ENCODE measurements at places on chromosomes 16 and 17.

GRCh38 chr17:10262451-10262850, 64.0 kb upstream of the GAS7 start:
- no peak for DNase-seq

DNA sequence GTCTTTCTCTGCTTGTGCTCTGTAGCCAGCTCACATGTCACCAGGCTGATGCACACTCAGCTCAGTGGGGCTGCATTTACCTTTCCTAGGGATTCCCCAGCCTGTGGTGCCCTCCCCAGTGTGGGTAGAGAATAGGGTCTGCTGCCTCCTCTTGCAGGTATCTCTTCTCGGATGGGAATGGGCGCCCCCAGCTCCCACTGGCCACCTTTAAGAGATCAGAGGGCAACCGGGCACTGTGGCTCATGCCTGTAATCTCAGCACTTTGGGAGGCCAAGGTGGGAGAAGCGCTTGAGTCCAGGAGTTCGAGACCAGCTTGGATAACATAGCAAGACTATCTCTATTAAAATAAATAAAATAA, 3.3 kb downstream of the XYLT2 start:
- no peak for DNase-seq

DNA sequence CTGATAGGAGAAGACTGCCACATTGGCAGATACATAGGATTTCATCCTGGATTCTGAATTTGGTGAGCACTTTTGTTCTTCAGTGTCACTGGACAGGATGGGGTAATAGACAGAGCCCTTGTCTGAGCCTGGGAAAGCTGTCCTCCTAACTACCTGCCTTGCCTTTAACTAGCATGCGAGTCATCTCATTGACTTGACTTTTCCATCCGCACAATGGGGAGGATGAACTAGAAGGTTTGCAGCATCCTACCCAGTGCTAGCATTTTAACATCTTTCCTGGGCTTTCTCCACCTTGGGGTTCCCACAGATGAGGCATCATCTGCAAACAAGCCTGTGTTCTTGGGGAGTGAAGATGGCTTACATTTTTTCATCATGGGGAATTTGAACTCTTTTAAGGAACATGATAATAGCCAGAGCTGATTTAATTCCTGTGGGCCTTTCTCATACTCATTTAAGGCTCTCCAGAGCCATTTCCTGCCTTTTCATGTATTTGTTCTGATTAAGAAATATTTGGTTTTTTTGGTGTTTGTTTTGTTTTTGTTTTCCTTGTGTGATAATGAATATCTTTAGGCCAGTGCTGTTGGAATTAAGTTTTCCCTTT, 139.5 kb downstream of the MSI2 start:
- no peak for DNase-seq

GRCh38 chr17:259341-259976, 78.0 kb upstream of the DOC2B start:
- DNase-seq, result no peak

GRCh38 chr16:52283018-52283417, 263.9 kb downstream of the TOX3 start:
- no peak for DNase-seq

GRCh38 chr16:88458039-88458772, 5.1 kb downstream of the ZFPM1 start:
- no peak for DNase-seq

Data from CD4-positive, alpha-beta T cell treated with Interleukin-6 at 100 ng/mL for 8 hours (primary cell).